ENCODE measurements at places on chromosomes 5 and 9.

DNA sequence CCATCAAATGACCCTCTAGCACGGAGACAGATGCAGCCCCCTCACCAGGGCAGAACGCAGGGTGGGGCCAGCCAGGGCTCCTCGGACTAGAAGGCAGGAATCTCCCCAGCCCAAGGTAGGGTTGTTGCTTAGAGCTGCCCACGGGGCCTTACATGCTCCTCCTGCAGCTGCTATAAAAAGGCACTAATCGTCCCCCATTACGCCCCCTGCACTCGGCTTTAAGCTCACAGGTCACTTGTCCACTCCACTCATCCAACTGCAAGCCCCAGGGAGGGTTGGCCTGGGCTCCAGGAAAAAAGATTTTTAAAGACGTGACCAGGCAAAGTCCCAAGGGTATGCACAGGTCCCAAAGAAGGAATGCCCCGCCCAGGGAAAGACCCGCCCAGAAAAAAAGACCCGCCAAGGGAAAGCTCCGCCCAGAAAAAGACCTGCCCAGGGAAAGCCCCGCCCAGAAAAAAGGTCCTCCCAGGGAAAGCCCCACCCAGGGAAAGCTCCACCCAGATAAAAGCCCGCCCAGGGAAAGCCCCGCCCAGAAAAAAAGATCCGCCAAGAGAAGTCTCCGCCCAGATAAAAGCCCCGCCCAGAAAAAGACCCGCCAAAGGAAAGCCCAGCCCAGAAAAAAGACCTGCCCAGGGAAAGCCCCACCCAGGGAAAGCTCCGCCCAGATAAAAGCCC lies 11.1 kb downstream of the GRIN1 start:
- no peak for DNase-seq

DNA sequence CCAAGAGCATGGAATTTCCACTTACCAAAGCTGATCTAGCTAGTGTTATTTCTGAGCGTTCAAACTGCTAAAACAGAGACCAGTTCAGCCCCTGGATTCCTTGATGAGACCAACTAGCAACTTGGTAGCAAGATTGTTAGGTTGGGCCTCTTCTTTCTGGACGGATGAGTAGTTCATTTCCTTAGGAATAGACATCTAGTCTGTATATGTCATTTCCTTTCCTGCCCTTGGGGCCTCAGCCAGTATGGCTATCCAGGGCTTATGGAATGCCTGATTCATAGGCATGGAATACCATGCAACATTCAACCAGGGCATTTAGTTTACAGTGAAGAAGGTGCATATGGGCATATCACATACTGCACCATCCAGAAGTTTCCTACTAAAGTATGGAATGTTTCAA lies 14.5 kb upstream of the LPAR1 start:
- no peak for DNase-seq

DNA sequence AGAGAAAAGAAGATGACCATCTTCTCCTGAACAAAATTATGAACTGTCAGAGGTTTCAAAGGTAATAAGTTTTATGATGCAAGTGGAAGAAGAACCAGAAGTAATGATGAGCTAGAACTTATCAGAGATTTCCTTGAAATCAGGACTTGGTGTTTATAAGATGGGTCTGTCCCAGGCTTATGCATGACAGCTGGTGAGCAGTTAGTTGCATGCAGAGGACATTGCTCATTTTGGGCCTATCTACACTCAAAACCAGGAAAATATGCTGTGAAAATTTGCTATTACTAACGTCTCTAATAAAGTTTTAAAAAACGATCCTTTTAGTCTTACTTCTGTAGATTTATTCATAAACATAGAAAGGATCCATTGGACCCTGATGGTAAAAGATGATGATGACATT lies 6.6 kb upstream of the STC2 start:
- no peak for DNase-seq

DNA sequence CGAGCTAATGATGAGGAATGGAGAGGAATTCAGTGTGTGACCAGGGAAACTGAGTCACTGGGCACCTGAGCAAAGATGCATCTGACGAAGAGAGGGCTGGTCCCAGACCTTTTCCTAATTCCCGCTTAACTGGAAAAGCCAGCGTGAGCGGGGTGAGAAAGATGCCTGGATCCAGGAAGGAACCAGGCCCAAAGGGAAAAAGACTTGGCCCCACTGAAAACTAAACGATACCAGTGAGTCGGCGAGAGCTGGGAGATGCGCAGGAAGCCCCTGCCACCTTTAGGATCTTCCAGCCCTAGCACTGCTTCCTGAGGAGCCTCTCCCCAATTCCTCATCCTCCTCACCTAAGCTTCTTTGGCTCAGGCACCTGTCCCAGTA lies 499 bp upstream of the FCHSD1 start:
- DNase-seq: no peak

GRCh38 chr5:169336242-169336641 lies 35.3 kb upstream of the SLIT3 start:
- DNase-seq: no peak

- no peak for DNase-seq
Measured at GRCh38 chr5:95350631-95351030, 40.5 kb upstream of the FAM81B start.

DNA sequence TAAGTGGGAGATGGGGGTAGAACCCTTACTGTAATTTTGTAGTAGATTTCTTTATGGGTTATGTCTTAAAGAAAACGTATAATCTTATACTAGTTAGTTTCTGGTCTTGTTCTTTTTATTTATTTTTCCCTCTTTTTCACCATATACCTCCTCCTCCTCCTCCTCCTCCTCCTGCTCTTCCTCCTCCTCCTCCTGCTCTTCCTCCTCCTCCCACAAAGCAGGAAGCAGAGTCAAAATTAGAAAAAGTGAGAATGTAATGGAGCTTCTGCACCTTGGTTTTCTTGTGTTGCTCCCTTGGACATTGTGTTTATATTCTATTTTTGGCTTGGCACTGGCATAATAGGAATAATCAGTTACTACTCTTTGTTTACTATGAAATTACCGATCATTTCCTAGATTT lies 4.5 kb downstream of the MACIR start:
- DNase-seq: no peak

DNA sequence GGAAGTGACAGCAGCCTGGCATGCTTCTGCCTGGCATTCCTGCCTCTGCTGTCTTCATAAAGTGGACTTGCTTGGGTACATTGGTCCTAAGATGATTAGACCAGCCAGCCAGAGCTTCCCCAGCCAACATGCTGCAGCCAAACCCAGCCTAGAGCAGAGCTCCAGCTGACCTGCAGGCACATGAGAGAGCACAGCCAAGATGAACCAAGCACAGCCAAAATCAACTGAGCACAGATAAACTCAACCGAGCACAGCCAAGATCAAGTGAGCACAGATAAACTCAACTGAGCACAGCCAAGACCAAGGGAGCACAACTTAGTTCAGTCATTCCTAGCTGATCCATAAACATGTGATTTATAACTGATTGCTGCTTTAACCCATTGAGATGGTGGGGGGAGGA lies 266.5 kb downstream of the MSX2 start:
- no peak for DNase-seq

DNA sequence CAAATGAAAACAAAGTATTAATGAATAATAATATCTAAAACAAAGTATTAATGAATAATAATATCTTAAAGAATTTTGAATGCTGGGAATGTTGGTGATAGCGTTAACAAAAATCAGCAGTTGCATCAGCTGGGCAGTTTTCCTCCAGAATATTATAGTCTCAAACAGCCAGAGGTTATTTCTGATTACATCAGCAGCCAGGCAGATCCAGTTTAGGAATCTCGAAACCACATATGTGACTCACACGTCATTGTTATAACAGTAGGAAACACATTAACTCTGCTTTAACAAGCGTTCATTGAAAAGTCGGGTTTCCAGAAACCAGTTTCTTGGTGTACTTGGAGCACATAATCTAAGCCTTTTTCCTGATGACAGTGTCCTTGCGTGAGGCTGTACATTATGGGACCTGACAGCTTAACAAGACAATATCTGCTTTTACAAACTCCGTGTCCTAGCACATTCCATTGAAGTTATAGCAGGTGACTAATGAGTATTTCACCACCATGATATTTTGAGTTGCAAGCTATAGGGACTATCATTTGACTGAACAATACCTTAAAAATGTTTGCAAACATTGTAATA lies 559.5 kb upstream of the KLF4 start:
- peak; percentile 45 for DNase-seq

- no peak for DNase-seq
Measured at GRCh38 chr5:73751254-73751914, 125.4 kb downstream of the ARHGEF28 start.

- DNase-seq: no peak
Measured at GRCh38 chr5:1227667-1228066, 2.5 kb downstream of the SLC6A18 start.

GRCh38 chr5:151216781-151217180 lies 7.1 kb downstream of the CCDC69 start:
- DNase-seq: no peak

DNA sequence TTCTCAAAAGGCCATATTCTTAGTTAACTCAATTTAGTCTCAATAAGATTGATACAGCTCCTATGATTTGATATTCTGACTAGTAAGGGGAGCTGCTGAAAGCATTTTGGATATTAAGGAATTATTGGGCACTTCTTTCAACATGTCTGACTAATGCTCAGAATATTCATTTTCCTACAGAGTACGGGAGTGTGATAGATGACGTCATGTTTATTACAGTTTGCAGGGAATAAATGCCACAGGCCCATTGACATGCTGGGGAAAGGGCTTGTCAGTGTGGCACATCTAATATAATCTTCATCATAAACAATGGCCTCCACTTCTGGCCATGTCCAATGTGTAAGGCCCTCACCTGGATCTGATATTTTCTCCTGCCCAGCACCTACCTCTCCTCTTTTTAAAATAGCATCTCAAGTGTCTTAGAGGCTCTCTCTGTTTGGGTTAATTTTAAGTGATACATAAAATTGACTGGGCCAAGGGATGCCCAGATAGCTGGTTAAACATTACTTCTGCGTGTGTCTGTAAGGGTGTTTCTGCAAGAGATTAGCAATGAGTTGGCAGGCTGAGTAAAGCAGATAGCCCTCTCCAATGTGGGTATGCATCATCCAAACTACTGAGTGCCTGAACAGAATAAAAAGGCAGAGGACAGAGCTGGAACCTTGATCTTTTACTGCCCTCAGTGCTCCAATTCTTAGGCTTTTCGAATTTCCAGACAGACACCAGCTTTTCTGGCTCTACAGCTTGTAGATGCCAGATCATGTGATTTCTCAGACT lies 99.3 kb downstream of the SLC24A2 start:
- DNase-seq: no peak

DNA sequence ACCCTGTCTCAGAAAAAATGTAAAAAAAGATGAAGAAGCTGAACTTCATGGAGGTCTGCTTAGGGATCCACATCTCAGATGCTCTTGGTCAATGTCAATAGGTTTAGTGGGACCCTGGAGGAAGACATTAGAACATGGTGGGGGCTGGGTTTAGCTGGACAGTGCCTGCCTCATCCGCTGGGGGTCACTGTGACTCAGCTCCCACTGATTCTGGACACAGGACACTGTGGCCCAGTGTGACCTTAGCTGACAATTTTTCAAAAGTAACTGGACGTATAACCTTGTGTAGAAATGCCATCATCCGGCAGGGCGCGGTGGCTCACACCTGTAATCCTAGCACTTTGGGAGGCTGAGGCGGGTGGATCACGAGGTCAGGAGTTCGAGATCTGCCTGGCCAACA lies 7.3 kb upstream of the HNRNPAB start:
- DNase-seq: no peak

DNA sequence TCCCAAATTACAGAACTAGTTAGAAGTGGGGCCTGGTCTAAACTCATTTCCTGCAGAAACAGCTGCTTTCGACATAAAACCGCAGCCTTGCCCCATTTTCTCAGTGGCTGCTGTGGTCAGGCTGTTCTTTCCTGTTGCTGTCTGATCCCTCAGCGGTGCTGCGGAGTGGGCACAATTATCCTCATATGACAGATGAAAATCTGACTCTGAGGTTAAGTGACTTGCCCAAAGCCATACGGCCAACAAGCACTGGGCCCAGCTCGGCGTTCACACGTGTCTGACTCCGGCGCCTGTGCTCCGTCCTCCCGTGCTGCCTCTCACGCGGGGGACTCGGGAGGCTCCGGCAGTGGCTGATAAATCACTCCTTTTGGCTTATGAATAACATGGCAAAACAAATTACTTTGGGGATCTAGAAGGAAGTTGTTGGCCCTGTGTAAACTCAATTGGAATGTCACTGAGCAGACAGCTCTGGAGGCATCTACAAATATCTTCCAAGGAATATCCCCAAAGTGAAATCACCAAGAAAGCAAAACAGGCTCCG lies 142.6 kb upstream of the LMX1B start:
- DNase-seq: no peak

DNA sequence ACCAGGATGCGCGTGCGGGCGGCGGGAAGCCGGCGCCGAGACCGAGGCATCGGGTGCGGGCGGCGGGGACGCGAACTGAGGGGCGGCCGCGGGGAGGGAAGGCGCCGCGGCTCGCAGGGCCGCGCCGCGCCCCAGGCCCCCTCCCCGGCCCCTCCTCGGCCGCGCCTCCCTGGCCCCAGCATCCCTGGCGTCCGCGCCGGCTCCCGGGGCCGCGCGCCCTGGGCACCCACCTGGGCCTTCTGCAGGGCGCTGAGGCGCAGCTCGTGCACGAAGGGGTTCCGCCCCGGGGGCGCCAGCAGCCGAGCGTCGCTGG lies 324 bp downstream of the LPCAT1 start:
- DNase-seq: no peak
